ENCODE measurements at places on chromosomes 16 and 17.

GRCh38 chr16:14378131-14378551, 251.9 kb downstream of the PARN start:
- DNase-seq: no peak

- DNase-seq: no peak
These were observed 11.0 kb downstream of the ALDH3A2 start for GRCh38 chr17:19659366-19660177.

DNA sequence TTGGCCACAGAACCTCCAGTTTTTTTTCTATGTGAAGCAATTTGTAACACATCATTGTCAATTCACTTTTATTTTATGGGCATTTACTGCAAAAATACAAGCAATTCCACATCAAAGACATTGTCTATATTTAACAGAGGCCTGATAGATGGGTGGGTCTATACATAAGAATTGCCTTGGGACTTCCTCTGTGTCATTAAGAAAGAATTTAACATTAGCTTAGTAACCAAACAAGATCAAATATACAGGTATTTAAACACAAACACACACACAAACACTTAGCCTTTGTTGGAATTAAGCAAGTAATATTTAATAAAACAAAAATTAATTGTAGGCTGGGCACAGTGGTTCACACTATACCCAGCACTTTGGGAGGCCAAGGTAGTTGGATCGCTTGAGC, 4.3 kb upstream of the PITPNC1 start:
- DNase-seq: no peak

- DNase-seq: peak; percentile 44
These were observed 10.8 kb downstream of the TMEM235 start for GRCh38 chr17:78242024-78242742.

DNA sequence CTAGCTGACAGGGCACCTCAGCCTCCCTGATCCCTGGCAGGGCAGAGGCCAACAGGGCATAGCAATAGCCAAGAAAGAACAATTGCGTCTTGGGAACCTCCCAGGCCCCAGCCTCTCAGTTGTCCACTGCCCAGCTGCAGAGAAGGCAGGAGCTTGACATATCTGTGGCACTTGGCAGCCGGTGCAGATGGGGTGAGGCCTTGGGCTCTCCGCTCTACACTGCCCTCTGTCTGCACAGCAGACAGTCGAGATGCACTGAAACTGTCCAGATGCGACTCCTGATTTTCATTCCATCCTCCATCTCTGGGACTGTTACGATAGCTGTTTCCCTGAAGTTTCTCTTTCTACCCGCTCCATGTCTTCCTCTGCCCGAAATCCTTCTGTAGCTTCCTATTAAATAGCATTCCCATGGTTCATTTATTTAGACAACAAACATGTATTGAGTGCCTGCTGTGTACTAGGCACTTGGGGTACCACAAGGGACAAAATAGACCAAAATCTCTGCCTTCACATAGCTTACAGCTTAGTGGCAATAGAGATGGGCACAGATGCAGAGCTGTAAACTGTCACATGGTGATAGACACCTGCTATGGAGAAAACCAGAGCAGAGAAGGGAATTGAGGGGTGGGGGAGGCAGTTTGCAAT, 3.3 kb downstream of the POLR3E start:
- peak; percentile 19 for DNase-seq

GRCh38 chr17:41801374-41802271, 10.1 kb downstream of the P3H4 start:
- peak; percentile 66 for DNase-seq

- DNase-seq: no peak
These were observed at the start of gene B3GNT9 for GRCh38 chr16:67150833-67151396. B3GNT9 (minus strand) TSS chr16:67150998; CDS start chr16:67150485, 513 bp downstream.

GRCh38 chr17:41486809-41487530, 2.7 kb downstream of the KRT36 start:
- no peak for DNase-seq

GRCh38 chr16:89042711-89043551, 50.7 kb upstream of the ACSF3 start:
- DNase-seq: no peak

DNA sequence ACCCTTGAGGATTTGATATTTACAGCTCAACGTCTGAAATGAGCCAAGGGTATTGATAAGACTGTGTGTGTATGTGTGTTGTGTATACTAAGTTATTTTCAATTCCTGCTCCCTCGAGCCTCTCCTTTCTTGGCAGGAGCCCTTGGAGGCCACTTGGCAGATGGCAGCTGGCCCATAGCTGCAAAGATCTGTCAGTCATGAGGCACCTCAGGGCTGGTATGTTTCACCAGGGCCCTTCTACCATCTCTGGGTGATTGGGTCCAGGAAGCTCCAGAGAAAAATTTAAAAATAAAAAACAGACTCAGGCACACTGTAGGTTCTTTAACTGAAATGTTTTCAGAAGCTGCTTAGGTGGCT, 355.7 kb downstream of the HAPSTR1 start:
- DNase-seq: no peak

GRCh38 chr16:81457326-81458133, 12.9 kb downstream of the CMIP start:
- DNase-seq: no peak

- DNase-seq: peak; percentile 78
These were observed at the start of gene SARM1 for GRCh38 chr17:28371245-28372202. SARM1 (plus strand) TSS chr17:28371694; CDS start chr17:28372033, 339 bp downstream.

GRCh38 chr17:73841431-73842060, 197.3 kb upstream of the SDK2 start:
- DNase-seq: no peak

DNA sequence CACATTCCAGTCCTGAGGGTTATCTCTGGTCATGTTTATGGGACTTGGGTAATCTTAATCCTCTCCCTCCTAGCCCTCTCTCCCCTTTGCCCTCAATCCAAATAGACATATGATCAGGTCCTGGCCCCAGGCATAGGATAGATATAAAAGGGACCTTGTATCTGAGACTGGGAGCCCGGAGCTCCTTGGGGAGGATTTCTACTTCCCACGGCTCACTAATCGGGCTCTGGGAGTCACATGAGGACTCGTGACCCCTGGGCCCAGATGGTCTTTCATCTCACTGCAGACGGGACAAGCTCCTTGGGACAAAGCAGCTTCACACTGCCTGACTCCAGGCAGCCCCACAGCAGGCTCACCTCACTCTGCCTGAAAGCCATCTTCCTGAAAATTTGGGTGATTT, 57.8 kb upstream of the LYRM9 start:
- DNase-seq: no peak

GRCh38 chr17:51706093-51706492, 445.7 kb downstream of the UTP18 start:
- DNase-seq: no peak

- DNase-seq: no peak
These were observed 93.7 kb downstream of the PMP22 start for GRCh38 chr17:15171167-15172047.

GRCh38 chr16:85422196-85422631, 190.9 kb upstream of the GSE1 start:
- no peak for DNase-seq

DNA sequence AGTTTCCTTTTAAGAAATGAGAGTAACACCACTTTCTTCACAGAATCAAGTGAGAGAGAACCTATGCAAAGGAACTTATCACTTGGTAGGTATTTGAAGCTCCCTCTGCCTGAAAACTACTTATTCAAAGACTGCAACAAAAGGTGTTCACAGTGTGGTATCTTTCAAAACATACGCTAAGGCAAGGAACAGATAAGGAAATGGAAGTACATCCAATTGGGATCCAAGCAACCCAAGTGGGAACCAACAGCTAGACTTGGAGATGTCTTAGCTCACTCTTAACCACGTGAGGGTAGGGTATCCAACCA, 431 bp upstream of the PPM1E start:
- DNase-seq: no peak

DNA sequence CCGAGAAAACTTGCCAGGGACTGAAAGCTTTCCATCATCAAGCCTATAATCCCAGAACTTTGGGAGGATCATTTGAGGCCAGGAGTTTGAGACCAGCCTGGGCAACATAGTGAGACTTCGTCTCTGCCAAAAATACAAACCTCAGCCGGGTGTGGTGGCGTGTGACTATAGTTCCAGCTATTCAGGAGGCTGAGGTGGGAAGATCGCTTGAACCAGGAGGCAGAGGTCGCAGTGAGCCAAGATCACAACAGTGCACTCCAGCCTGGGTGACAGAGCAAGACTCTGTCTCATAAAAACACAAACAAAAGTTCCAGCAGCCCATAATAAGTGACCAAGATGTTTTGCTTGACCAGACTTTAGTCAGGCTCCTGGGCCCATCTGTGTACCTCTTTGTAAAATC, 1.9 kb downstream of the MEAK7 start:
- DNase-seq: no peak

DNA sequence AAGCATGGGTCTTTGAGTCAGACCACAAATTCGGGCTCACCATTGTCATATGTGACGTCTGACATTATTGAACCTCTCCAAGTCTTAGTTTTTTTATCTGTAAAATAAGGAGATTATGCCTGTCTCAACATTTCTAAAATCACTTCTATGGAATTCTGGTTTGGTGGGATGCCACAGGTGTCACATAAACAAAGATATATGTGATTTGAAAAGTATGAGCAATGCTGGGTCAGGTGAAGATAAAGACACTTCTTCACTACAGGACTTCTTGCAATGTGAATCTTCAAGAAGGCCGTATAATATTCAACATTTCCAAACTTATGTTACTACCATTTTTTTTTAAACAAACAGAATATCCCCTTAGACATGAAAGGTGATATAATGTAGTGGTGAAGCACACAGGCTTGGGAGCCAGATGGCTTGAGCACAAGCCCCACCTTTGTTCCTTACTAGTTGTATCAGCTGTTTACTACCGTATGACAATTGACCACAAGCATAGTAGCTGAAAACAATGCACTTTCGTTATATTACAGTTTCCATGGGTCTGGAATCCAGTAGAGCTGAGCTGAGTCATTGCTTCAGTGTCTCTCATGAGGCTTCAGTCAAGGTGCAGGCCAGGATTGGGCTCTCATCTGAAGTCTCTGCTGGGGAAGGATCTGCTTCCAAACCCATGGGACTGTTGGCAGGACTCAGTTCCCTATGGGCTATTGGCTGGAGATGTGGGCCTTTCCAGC, 87.7 kb downstream of the UTP18 start:
- no peak for DNase-seq

- DNase-seq: no peak
These were observed 440.9 kb upstream of the MAF start for GRCh38 chr16:80041410-80041809.

- no peak for DNase-seq
These were observed 67.6 kb upstream of the FOXF1 start for GRCh38 chr16:86442703-86443102.

DNA sequence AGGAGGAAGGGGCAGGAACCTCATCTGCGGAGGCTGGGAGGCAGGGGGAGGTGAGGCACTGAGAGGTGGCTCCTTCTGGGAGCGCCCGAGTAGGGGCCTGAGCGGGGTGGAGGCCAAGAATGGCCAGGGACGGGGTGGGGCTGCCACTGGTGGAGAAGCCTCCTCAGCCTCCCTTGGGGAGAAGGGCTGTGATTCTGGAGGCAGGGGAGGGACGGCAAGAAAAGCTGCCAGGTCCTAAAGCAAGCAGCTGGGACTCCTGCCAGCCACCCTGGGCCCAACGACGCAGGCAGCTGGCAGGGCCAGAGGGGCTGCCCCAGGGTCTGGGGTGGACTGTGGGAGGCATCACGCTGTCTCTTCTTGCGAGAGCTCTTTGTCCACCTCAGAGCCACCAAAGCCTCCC, 12.7 kb upstream of the MLKL start:
- no peak for DNase-seq

GRCh38 chr16:10743227-10743609, 424 bp upstream of the NUBP1 start:
- DNase-seq: no peak

DNA sequence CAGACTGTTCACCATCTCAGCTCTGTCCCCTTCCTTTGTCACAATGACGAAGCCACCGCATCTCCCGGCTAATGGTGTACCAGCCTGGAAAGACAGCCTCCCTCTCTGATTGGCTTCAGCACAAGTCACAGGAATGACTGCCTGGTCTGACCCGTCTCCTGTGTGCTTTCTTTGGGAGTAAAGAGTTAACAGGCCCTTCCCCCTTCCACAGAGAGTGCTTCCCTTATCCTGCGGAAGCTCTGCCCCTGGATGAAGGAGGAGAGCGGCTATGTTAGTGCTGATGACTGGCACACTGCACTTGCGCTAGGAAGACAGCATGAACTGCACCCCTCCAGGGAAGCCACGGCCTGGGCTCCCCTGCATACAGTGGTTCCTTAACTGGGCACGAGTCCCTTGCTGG, 11.3 kb downstream of the USB1 start:
- no peak for DNase-seq

GRCh38 chr17:46117850-46118696, 75.2 kb downstream of the KANSL1 start:
- no peak for DNase-seq

DNA sequence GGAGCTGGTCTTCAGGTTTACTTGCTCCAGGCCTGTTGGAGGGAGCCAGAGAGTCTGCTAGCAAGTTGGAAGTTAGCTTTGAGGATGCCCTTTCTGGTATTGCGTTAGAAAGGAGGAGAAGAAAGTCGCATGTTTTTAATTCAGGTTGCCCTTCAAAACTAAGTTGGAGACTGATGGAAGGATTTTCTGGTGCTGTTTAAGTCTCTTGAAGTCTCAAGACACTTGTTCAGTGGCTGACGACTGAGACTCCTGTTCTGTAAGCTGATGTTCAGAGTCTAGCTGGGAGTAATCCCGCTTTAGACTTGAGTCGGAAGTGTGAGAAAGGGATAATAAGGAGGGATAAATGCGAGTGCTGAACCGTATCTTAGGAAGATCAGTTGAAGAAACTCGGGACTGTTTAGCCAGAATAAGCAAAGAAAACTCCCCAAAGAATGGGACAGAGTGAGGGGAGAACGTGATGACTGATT, 740 bp downstream of the AATF start:
- DNase-seq: no peak

- DNase-seq: no peak
These were observed 70.5 kb upstream of the NOG start for GRCh38 chr17:56523042-56523441.

GRCh38 chr17:43576563-43577229, 30.6 kb upstream of the ETV4 start:
- DNase-seq: peak; percentile 57

GRCh38 chr17:1972487-1973160, 52.5 kb downstream of the RTN4RL1 start:
- DNase-seq: no peak

DNA sequence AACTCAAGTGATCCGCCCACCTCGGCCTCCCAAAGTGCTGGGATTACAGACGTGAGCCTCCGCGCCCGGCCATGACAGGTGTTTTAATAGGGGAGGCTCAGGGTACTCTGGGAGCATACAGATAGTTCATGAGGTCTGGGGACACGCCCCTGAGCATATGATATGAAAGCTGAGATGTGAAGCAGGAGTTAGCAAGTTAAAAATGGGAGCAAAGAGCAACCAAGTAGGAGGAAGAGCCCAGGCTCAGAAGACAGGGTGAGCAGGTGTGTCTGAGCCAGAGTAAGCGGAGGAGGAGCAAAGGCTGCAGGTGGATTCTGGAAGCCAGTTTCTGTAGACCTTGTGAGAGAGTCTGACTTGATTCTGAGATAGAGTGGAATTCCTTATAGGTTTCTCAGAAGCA, 103.6 kb downstream of the DNAH9 start:
- no peak for DNase-seq

GRCh38 chr16:61544165-61544564, 492.1 kb downstream of the CDH8 start:
- DNase-seq: no peak
